Neural cell (in vitro differentiated cells): ENCODE measurements at places on chromosomes 7 and 10. TPM values are rescaled to one million over a fixed set of nuclear protein-coding genes. Genes with fewer than 3 reads are reported as not detected.

Gene SHH
- polyA plus RNA-seq: 1.2 and 1.5 TPM in 2 replicates

Gene NOS3
- not detected in 2 replicates for polyA plus RNA-seq

Gene CPXM2
- not detected in 2 replicates for polyA plus RNA-seq

Gene MSMB
- polyA plus RNA-seq: not detected in 2 replicates

Gene PRKAR2B
- 249 and 297 TPM in 2 replicates for polyA plus RNA-seq

Gene TMEM26
- polyA plus RNA-seq: 0.24 TPM in 1 of 2 replicates, not detected in the other

Gene HTRA1
- polyA plus RNA-seq: 1.4 and 1.7 TPM in 2 replicates

Gene PCLO
- 25.5 and 27.4 TPM in 2 replicates for polyA plus RNA-seq

Gene OGDHL
- 40.7 and 46.7 TPM in 2 replicates for polyA plus RNA-seq
